ENCODE measurements at places on chromosomes 6 and 20.

GRCh38 chr20:2336471-2336870, 40.7 kb downstream of the TGM3 start:
- no peak for DNase-seq

- no peak for DNase-seq
Measured at GRCh38 chr20:8854571-8854970, 214.3 kb upstream of the PLCB4 start.

GRCh38 chr20:47993817-47994216, 208.5 kb upstream of the SULF2 start:
- no peak for DNase-seq

GRCh38 chr20:19975436-19975799, 41.7 kb upstream of the NAA20 start:
- DNase-seq = no peak

DNA sequence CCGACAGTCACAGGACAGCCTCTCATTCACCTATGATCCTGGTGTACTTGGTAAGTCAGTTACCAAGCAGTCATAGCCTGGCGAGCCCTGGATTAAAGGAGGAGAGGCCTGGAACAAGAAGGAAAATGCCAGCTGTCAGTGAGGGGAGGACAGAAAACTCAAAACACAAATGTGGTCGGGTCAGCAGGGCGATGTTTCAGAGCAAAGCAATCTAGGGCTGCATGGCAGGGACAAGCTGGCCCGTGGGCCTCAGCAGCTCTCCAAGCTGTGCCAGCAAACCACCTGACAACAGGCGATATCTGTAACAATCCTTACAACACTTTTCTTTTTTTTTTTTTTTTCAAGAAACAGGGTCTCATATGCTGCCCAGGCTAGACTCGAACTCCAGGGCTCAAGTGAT, 40.3 kb downstream of the MGME1 start:
- no peak for DNase-seq

DNA sequence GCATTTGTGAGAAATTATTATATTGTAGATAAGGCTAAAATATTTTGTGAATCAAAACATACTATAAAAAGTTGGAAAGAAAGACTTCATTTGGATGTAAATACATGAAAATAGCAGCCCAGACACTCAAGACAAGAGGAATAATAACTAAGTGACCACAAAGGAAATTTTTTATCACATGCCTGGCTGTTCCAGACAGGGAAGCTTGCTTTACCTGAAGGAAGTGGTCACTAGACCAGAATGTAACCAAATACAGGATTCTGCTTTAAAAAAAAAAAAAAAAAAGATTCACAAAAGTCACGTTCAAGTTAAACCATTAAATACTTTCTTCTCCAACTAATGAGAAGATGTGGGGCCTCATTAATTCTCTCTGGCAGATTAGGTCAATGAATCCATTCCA, 9.3 kb upstream of the HLA-DQB2 start:
- no peak for DNase-seq

DNA sequence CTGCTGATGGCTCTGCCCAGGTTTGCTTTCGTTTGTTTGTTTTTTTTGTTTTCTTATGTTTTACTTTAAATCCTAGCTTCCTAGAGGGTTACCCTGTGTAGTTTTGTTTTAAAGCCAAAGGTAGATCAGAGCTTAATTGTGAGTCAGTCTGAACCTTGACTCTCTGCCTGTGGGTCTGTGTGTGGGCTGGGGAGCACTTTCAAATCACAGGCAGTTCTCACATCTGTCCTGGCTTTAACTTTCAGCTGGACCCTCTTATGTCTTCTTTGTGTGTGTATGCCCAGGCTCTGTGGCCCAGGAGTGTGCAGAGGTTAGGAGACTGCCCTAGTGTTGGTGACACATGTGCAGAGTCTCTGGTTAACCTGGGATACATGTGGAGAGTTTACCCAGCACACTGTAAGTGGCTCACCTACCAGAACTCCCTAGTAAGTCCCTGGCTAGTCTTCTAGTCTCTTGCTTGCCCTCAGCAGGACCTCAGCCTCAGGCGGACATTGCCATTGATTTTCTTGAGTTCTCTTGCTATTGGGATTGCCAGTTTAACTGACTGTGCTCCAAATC, 19.0 kb downstream of the HIVEP1 start:
- no peak for DNase-seq

GRCh38 chr6:13653296-13653695, 38.2 kb downstream of the NOL7 start:
- no peak for DNase-seq

- DNase-seq = no peak
Measured at GRCh38 chr6:132466952-132467351, 46.0 kb downstream of the STX7 start.

GRCh38 chr20:19609642-19610223, 148.3 kb upstream of the RIN2 start:
- DNase-seq = no peak

- no peak for DNase-seq
Measured at GRCh38 chr6:105364243-105364642, 38.6 kb downstream of the PREP start.

GRCh38 chr6:6697620-6698019, 109.1 kb downstream of the LY86 start:
- DNase-seq = no peak

GRCh38 chr20:39778431-39778830, 816.3 kb downstream of the DHX35 start:
- no peak for DNase-seq

DNA sequence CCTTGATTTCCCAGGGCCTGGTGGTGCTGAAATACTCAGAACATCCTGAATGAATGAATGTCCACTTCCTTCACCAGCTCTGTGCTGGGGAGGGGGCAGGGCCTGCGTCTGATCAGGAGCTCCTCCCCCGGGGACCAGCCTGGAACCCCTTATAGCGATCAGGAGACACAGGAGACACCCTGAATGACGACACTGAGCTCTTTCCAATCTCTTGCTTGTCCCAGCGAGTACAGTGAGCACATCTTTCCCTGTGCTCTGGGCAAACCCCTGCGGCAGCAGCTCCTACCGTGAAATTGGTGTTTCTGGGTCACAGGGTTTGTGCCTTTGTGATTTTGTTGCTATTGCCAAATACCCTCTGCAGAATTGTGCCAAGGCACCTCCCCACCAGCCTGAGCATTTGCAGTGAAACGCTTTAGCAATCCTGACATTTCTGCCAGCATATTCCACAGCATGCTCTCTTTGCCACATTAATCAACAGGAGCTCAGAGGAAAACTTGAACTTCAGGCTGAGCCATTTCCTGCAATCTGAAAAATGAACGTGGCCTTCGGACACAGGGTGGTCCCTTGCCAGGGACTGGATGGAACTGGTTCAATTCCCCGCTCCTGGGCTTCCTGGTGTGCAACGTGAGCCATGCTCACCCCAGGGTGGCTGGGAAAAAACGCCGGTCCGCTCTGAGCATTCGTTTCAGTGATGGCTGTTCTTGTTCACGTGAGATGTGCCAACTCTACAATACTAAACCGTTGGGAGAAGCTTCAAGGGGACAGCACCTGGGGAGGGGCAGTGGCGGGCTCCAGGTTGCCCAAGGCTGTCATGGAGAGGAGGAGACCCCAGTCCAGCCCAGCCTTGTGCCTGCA, 23.1 kb upstream of the MRGBP start:
- DNase-seq = no peak

DNA sequence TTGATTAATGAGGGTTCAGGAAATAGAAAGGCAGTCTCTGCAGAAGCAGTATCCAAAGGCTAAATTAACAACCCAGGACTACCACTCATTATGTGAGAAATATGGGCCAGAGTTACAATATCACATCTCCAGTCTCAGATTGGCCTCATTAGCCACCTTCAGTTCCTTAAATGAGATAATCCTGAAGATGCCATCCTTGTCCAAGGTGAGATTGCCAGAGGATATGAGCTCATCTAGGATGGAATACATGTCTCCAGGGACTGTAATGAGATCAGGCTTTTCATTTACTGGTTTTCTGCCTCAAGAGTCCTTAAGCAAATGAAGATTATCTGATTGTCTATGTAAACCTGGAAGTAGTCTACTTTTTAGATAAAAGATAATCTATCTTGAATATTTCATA, 196.3 kb downstream of the FUT9 start:
- DNase-seq = no peak

GRCh38 chr6:130178692-130179091, 44.1 kb downstream of the SAMD3 start:
- no peak for DNase-seq

GRCh38 chr20:32445539-32446273, 87.6 kb downstream of the ASXL1 start:
- no peak for DNase-seq

DNA sequence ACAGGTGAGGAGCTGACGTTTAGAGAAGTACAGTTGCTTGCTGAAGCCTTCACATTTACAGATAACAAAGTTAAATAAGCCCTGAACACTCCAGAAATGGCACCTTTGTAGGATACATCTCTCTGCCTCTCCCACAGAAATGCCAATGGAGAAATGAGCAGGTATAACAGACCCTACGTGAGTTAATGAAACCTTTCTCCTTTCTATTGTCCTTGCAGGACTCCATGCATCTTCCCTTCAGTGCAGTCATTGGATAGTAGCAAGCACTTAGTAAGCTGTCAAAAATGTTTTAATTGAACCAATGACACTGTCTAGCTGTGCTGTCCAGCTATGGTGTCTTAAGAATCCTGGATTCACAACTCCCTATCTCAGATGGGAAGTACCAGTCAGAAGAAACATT, 8.1 kb upstream of the RRBP1 start:
- DNase-seq = no peak

- no peak for DNase-seq
Measured at GRCh38 chr20:16801919-16802651, 53.9 kb downstream of the OTOR start.

- no peak for DNase-seq
Measured at GRCh38 chr20:32871627-32872160, 13.0 kb downstream of the EFCAB8 start.

DNA sequence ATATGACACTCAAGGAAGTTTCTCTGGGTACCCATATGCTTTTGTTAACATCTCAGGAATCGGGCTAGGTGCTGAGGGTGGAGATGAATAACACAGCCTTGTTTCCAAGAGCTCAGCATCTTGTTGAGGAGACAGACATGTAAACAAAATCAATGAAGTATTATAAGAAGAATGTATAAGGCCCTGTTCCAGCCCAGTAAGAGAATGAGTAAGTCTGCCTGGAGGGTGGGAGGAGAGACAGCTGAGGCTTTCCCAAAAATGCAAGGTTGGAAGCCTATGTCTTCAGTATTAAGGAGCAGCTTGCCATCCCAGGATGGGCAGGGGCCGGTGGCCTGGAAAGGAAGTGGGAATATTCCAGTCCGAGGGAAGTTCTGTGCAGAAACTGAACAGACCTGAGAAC, 615.3 kb upstream of the BTBD3 start:
- no peak for DNase-seq

DNA sequence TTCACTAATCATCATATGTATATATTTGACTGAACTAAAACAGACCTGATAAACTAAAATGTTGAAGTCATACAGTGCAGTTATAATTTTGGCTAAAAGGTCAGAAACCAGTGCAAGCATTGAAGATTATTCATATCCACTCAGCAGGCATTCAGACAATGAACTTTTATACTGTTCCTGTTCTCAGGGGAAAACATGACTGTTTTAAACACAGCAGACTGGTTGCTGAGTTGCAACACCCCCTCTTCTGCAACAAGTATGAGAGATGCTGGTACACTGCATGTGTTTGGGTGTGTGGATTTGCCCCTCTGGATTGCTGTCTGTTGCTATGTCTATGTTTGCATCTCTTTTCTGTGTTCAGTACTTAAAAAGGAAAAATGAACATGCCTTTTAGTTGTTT, 206.8 kb downstream of the EYA4 start:
- no peak for DNase-seq

DNA sequence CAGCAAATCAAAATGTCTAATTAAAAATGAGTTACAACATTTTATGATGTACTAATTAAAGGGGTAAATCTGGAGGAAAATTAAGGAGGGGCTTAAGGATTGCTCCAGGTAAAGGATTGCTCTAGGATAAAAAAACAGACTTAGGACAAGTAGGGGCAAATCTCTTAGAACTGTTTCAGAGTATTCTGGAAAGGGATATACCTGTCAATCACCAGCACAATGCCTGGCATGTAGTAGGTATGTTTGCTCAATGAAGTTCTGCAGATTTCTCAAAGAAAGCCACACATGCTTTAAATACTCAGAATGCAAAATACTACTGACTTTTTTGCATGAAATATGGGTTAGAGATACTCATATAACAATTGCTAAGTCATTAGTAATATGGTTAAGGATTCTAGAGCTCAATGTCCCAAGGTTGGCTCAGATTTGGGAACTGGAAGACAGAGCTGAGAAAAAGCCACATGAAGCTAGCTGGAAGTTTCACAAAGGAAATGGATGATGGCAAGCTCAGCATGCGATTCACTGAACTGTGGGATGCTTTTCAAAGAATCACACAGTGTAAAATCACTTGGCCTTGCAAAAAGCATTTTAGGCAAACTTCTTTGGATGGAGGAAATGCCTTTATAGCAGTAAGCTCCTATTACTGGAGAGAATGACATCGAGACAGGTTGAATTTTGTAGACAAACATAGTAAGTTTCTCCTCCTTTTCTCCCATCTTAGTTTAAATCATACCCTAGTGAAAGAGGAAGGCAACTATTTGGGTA, 72.8 kb downstream of the MAP3K5 start:
- no peak for DNase-seq

- no peak for DNase-seq
Measured at GRCh38 chr6:95544517-95545225, 32.7 kb upstream of the MANEA start.

GRCh38 chr6:151240791-151241642, 1.2 kb downstream of the AKAP12 start:
- DNase-seq = no peak

DNA sequence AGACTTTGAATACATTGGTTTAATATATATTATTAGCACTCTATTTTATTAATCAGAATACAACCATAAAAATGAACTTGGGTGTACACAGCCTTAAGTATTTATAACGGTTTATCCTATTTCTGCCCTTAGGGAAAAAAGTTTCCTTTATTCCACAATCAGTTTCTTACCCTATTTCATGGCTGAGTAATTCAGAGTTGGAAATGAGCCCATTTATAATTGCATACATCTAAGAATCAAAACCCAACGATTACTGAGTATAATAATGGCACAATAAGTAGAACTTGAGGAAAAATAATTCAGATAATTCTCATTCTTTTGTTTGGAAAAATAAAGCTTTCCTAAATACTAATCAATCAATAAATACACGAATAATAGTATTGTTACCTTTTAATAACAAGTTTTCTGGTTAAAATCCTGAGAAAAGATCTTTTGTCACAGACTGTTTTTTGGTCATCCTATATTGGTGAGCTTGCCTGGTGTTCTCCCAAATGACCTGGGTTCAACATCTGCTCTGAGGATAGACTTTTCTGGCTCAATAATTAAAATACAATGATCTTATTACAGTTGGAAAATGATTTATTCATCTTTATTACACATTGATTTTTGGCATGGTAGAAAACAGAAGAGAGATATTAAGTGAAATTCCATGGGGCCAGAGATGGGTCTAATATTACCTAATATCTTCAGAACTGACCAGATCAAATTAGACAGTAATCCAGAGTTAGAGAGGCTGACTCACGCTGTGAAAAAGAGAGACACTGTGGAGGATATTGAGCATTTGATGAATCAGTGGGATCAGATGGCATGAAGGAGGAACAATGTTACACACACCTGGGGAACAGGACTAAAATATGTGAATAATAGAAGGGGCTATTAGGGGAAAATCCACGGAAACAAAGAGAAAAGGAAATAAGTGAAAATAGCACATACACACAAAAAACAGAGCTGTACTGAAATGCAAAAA, 162.1 kb upstream of the TBX18 start:
- DNase-seq = no peak
